ENCODE measurements at places on chromosomes 12 and 14.

- no peak for DNase-seq
Measured at GRCh38 chr14:59240356-59240755, 51.9 kb downstream of the DAAM1 start.

DNA sequence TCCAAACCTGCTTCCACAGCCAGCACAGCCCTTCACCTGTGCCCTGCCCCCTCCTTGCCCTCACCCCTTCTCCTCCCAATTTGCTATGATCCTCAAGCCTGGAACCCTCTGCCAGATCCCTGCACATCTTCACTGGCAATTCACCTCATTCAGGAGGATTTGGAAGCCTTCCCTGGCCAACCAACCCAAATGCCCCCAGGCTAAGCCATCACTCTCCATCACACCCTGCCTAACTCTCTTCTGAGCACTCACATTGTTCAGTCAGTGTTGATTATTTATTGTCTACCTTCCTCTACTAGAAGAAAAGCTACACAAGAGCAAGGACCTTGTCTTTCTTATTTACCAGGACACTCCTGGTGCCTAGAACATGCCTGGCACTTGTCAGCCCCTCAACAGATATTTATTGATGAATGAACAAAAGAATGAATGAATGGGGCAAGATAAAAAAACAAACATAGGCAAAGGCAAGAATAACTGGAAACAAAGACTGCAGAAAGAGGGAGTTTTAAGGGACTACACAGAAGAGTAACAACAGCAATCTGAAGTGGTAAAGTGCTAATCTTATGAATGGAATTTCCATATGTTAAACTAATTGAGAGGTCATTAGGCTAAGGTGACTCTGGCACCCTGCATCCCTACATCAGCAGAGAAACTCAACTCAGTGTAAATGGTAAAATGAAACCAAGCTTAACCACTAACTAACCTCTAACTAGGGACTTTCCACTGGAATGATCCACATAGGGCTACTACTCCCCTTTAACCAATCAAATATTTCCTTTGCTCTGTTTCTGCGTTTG is 33.4 kb downstream of the TMTC1 start:
- no peak for DNase-seq

DNA sequence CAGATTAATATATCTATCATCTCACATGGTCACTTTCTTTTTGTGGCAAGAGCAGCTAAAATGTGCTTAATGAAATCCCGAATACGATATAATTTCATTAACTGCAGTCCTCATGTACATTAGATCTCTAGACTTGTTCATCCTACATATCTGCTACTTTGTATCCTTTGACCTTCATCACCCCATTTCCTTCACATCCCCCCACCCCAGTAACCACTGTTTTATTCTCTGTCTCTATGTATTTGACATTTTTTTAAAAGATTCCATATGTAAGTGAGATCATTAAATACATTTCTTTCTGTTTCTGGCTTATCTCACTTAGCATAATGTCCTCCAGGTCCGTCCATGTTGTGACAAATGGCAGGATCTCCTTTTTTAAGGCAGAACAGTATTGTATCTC is 23.0 kb upstream of the ST8SIA1 start:
- DNase-seq: no peak

DNA sequence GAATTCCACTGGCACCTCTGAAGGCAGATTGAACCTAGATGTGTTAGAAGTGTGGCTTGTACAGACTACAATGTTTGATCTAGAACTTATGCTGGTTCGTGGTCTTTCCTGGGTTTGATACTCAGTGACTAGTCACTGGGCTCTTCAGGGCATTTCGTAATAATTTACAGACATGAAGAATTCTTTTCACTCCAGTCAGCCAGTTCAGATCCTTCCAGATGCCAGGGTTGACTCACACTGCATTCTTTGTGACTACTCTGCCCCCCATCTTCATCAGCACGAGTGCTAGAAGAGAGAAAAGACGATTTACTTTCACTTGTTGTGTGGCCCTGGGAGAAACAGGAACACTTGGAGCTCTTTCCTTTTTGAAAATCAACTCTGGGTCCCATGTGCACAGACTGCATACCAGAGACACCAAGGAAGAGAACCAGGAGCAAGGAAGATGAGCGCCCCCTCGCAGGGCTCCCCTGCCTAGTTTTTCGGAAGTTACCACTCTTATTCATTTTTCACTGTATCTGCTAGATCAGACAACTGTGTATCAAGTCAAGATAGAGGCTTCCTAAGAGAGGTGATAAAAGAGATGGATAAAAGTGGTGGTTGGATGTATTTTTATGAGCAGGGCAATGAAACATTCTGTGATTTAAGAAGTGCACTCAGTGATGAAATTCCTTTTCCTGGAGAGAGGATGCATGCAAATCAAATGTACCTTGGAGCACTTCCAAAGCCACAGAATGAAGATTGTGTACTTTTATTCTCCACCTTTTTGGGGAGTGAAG is 33.5 kb upstream of the EVL start:
- peak; percentile 99 for DNase-seq

GRCh38 chr14:62689733-62690132 is 355.5 kb downstream of the KCNH5 start:
- DNase-seq: no peak

DNA sequence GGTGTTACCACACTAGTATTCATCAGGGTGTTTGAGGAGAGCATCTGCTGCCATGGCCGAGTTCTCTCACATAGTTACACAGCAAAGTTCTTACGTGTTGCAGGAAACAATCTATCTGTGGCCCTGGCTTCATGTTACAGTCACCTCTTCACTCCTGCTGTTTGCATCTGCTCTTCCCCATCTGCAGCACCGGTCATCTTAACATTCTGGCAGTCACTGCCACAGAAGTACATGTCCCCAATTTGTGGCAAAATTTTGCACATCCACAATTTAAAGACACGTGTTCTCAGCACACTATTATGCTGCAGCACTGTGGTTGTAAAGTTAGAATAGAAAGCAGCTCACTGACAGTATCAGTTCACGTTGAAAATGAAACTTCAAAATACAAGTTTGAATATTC is 23.2 kb downstream of the MAPK1IP1L start:
- DNase-seq: no peak

GRCh38 chr14:62896932-62897456 is 148.3 kb downstream of the KCNH5 start:
- no peak for DNase-seq

- DNase-seq: no peak
Measured at GRCh38 chr12:89907659-89908058, 199.0 kb upstream of the ATP2B1 start.

DNA sequence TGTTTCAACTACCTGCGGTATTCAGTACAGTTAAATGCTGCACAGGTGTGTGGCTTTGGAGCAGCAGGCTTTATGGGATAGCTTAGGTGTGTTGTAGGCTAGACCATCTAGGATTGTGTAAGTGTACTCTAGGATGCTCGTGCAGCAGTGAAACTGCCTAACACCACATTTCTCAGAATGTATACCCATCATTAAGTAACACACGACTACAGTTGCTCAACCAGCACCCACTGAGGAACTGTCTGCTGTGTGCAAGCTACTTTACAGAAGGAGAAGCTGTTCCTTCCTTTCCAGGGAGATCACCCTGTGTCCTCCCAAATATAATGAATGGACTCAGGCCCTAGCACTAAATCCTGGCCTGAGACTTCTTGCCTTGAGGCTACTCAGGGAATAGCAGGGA is 94.8 kb downstream of the SLC24A4 start:
- no peak for DNase-seq

DNA sequence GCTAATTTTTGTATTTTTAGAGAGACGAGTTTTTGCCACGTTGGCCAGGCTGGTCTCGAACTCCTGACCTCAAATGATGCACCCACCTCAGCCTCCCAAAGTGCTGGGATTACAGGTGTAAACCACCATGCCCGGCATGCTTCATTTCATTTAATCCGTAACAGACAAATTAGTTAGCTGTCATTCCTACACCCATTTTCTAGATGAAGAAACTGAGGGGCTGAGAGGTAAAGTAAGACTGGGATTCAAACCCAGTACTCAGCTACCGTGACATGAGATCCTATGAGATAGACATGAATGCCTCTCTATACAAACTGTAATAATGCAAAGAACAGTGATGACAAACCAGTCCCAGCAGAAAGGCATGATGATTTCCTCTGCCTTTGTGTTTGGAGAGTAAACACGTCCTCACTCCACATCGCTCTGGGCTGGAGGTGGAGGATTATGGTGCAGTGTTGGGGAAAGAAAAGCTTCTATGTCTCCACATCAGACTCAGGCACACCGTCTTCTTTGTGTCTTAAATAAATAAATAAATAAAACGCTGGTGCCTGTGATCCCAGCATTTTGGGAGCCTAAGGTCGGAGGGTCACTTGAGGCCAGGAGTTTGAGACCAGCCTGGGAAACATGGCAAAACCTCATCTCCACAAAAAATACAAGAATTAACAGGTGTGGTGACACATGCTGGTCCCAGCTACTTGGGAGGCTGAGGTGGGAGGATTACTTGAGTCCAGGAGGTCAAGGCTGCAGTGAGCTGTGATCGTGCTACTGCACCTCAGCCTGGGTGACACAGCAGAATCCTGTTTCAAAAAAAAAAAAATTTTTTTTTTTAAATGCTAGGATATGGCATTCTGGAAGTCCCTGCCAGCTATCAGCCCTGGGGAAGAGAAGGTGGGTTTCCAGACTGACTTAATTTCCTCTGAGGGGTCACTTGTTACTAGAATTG is 10.5 kb downstream of the VSX2 start:
- DNase-seq: no peak

DNA sequence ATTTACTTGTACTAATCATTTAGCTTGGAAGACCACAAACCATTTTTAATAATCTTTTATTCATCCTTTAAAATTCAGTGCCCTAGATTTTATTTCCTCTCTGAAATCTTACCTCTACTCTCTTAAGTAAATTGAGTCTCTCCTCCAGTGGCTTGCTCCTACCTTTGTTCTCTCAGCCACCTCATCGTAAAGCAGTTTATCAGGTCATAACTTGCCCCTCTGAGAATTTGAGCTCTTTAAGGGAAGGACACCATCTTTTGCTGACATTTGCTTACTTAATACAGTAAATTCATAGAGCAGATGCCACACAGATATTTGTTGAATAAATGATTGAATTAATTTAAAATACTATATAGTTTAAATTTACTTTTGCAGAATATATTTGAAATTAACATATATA is 794.3 kb downstream of the C12orf50 start:
- DNase-seq: no peak

DNA sequence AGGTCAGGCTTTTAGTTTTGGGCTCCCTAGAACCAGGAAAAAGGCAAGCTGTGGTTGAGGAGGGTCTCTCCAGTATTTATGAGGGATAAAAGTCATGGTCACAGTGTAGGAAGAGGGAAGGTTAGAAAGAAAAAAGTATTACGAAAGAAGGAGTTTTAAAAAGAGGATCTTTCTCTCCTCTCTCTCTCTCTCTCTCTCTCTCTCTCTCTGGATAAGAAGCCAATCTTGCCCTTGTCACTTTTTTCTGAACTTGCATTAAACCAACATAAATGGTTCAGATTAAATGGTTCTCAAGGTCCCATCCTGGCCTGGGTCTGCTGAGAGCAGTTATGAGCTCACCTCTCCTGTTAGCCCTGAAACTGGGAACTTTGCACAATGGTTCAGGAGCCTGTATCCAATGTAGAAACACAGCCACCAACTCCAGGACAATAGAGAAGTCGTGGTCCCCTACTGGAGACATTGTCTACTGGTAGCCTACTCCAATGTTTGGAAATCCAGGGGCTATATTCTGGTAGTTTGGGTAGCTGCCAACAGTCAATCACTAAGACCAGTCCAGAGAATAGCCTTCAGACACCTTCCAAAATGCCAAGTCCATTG is 131.9 kb downstream of the DAD1 start:
- no peak for DNase-seq

DNA sequence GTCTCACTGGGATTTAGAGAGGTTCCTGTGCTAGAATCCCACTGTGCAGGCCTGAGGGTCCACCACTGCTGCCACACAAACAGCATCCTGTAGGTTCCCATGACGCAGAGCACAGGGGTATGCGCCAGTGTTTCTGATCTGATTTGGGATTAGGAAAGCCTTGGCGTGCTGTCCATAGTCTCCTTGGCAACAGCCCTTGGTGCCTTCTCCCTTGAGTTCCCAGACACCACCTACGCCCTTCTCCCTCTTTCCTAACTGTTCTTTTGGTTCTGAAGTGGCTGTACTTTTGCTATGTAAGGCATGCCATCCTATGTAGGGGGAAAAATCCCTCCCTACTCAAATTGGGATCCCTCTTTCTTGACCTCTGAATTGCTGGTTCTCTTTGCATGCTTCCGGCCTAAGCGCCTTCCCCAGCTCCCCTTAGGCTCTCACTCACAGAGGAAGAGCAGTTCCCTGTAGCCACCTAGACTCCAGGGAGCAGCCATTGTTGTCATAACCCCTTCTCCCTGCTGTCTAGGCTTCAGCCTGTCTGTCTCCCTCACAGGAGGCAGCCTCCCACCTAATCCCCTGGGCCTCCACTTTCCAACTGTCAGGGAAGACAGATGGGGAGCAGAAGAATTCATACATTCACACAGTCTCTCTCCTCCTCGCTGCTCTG is 14.8 kb upstream of the RIC8B start:
- no peak for DNase-seq

GRCh38 chr12:51889216-51890132 is 1.6 kb downstream of the ANKRD33 start:
- DNase-seq: no peak

DNA sequence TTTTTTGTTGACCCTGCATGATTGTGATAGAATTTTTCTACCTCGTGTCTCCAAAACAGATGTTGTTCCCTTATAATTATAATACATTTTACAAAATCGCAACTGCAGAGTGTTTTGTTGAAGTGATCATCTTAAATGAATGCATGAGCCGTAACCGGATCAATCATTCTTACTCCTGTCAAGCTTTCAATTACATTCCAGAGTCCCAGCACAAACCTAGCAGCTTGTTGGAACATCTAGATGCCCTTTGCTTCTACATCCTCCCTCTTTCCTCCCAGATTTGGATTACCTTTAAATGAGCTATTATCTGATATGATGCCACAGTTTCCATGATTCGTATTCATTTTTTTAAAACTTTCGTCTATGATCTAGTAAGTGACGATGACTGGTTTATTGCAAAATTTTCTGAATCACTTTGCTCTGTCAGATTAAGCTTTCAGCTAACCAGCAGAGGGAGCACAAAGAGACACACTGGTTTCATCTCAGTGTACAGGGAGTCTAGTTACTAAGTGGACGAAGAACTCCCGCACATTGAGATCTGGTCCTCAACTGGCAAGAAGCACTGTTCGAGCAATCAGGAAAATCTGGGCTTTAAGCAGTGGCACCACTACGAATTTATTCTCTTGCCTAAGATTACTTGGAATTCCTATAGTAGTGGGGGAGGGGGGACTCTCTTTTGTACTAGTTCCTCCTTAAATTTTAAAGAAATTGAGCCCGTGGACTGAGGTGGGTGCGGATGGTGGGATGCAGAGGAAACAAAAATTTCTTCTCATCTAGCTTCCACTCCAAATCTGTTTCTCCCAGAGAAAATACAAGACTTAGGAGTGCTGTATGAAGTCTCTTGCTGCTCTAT is 40.9 kb downstream of the TSHR start:
- peak; percentile 68 for DNase-seq

GRCh38 chr12:121513464-121514183 is 67.2 kb downstream of the KDM2B start:
- no peak for DNase-seq

- DNase-seq: no peak
Measured at GRCh38 chr14:65134651-65135579, 32.6 kb upstream of the MAX start.
